NCI-H69 (cell line): ENCODE measurements at places on chromosomes 13 and 19.

GRCh38 chr13:85657942-85658341, 141.3 kb downstream of the SLITRK6 start:
- DNase-seq = peak; percentile 58

DNA sequence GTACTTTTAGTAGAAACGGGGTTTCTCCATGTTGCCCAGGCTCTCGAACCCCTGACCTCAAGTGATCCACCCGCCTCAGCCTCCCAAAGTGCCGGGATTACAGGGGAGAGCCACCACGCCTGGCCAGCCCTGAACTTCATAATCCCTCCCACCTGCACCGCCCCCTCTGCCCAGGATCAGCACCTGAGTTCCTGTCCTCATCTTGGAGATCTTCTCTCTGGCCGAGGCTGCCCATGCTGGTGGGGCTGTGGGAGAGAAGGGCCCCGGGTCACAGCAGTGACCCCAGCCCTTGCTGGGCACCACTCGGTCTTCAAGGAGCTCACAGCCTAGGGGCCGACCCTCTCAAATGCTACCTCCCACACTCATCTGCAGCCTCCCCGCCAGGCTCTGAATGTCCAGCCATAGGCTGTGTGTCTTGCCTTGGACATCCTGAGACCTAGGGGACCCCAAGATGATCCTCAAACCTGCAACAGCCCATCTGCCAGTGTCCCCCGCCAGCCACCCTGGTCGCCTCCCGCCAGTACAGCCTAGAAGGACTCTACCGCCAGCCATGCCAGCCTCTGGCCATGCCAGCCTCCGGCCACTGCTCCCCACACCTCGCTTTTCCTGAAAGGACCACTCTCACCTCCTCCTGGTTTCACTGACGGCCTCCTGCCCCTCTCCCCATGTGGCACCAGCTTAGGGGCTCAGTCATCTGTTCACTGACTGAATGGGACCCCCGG, 1.5 kb downstream of the ATP8B3 start:
- DNase-seq = no peak

- DNase-seq = peak; percentile 27
These were observed 4.9 kb downstream of the NANOS3 start for GRCh38 chr19:13881692-13882418.

GRCh38 chr19:36686365-36687213, 823 bp upstream of the ZNF567 start:
- DNase-seq = peak; percentile 57

GRCh38 chr19:35074426-35075201, 33.1 kb downstream of the HPN start:
- no peak for DNase-seq

DNA sequence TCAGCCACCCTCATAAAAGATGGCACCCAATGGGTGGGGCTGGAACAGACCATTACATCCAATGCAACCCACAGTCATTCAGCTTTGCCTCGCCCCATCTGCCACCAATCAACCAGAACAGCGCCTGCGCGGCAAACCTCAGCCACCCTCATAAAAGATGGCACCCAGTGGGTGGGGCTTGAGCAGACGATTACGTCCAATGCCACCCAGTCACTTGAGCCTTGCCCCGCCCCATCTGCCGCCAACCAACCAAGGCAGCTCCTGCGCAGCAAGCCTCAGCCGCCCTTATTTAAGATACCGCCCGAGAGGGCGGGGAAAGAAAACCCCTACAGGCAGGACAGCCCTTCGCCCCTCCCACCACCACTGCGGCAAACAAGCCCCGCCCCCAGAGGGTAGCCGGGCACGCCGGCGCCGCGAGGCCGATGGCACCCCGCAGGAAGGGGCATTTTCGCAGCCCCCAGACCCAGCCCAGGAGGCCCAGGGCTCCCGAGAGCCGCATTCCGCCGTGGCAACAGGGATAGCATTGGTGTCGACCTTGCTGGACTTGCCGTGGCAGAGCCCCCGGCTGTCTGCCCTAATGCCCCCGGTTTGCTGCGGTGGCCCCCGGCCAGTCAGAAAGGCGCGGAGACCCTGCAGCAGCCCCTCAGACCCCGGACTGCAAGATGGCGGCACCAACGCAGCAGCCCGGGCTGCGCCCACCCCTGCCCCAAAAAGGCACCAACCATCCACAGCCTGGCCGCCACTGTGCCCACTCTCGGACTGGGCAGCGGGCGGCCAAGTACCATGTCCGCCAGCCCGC, 675 bp downstream of the PEG3 start:
- DNase-seq = peak; percentile 99

DNA sequence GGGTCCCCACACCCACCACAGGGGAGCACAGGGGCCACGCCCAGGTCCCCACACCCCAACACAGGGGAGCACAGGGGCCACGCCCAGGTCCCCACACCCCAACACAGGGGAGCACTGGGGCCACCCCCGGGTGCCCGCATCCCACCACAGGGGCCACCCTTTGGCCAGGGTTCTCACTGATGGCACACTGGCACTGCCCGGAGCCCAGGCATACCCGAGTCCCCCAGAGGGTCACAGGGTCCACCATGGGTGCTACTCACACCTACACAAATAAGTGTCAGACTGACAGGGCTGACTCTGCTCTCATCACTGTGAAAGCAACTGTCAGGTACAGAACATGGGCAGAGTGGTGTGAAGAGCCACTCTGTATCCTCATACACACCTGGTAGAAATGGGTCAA, 98.8 kb downstream of the TUBGCP3 start:
- DNase-seq = no peak

- no peak for DNase-seq
These were observed 2100.5 kb upstream of the PCDH20 start for GRCh38 chr13:63516124-63516523.

DNA sequence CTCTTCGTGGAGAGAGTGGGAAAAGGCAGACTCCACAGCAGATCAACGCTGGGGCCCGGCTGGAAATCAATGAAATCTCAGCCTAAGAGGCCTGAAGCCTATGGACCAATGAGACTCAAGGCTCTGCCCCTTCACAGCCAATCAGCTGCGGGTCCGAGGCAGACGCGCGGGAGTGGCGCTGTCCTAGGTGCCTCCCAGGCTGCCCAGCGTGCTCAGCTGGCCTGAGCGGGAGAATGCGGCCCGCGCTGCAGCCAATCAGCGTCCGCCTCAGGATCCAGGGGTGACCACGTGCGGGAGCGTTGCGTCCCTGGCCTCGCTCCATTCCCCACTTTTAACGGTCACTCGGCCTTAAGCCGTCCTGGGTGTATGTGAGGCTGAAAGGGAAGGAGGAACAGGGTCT, at the start of gene ZBTB32:
Gene ZBTB32 (plus strand): TSS at position 341 of the 400 bp plus-strand sequence. CDS start 10,069 bp downstream, outside the sequence.
- no peak for DNase-seq

GRCh38 chr19:54325631-54326030, 12.7 kb upstream of the LILRA5 start:
- DNase-seq = no peak

- DNase-seq = no peak
These were observed 294.8 kb downstream of the TSHZ3 start for GRCh38 chr19:31054430-31054829.

- no peak for DNase-seq
These were observed 205.0 kb downstream of the TSHZ3 start for GRCh38 chr19:31144075-31144870.
